Chondrocyte (in vitro differentiated cells): ENCODE measurements at places on chromosomes 16 and 17.

DNA sequence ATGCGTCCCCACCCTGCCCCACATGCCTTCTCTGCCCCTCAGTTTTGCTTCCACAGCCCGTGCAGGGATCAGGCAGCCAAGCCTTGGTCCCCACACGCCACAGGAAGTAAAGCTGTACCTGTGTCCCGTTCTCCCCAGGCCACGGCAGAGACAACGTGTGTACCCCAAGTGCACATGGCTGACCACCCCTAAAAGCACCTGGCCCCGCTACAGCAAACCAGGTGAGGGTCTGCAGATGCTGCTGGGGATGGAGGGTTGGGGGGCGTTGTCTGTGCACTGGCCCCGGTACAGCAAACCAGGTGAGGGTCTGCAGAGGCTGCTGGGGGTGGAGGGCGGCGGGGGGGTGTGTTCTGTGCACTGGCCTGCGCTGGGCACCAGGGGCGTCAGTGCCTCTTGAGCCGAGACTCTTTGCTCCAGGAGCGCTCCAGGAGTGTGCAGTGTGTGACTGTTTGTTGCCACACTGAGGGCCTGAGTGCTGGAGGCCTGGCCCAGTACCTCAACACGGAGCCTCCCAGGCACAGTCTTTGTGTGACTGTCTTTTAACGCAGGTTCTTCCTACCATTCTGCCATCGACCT is 18.8 kb downstream of the TCF25 start:
- no peak for DNase-seq

GRCh38 chr17:68089881-68090280 is 54.3 kb downstream of the KPNA2 start:
- DNase-seq = no peak

- DNase-seq = peak; percentile 57
Observed at GRCh38 chr17:79761894-79762589, 15.9 kb upstream of the CBX2 start.

DNA sequence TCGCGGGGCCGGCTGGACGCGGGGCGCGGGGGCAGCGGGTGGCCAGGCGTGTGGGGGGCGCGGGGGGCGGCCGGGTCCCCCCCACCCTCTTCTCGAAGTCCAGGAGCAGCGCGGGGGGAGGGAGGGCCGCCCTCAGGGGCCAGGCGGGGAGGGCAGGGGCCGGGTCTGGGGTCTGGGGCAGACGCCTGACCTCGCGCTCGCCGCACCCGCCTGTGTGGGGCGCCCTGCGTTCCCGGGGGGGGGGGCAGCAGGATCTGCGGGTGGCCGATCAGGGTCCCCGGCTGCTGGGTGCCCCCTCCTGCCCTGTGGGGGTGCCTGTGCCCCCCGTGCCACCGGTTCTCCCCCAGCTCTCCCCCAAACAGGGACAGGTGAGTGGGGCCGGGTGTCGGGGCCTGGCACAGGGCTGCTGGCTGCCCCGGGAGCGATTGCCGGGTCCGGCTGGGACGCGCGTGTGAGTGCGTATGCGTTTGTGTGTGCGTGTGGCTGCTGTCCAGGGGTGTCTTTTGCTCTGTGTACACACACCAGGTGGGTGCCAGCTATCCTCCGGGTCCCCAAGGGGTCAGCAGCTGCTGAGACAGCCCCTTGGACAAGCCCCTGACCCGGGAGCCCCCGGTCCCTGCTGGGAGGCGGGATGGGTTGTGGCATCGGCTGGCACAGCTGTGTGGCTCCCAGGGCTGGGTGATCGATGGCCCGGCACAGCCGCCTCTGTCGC is 663 bp downstream of the PRR35 start:
- DNase-seq = no peak

DNA sequence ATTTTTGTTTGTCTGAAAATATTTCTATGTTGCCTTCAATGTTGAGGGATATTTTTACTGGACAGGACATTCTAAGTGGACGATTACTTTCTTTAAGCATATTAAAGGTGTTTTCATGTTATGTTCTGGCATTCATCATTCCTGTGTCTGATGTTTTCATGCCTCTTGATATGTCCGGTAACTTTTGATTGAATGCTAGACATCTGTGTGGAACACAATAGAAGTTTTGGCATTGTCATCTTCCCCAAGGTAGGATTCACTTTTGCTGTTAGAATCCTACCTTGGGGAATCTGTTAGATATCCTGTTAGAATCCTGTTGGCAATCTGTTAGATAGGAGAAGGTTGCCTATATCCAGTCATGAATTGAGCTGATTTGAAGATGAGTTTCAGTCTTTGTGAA is 28.9 kb downstream of the CACNG5 start:
- DNase-seq = no peak

- no peak for DNase-seq
Observed at GRCh38 chr17:82134101-82134500, 36.1 kb upstream of the FASN start.

DNA sequence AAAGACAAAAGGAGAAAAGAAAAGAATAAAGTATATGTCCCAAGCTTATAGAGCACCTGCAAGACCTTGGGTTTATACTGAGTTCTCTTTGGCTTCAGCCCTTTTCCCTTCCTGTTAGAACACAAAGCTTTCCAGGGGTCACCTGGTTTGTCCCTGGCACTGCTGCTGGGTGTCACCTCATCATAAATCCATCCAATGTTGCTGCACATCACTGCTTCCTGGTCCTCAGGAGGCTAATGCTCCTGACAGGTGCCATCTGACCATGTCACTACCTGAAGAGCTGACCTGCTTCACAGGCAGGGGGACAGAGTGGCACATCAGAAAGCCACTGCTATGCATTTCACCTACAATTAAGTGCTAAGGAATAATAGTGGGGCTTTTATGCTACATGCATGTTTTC is 164.6 kb upstream of the ELAC2 start:
- no peak for DNase-seq

- DNase-seq = peak; percentile 76
Observed at GRCh38 chr17:6069539-6070429, at the start of gene WSCD1. Gene WSCD1 (plus strand): TSS chr17:6070379. CDS start chr17:6080659, 10,280 bp downstream.

GRCh38 chr17:81394377-81394920 is 808 bp upstream of the BAHCC1 start:
- DNase-seq = no peak

DNA sequence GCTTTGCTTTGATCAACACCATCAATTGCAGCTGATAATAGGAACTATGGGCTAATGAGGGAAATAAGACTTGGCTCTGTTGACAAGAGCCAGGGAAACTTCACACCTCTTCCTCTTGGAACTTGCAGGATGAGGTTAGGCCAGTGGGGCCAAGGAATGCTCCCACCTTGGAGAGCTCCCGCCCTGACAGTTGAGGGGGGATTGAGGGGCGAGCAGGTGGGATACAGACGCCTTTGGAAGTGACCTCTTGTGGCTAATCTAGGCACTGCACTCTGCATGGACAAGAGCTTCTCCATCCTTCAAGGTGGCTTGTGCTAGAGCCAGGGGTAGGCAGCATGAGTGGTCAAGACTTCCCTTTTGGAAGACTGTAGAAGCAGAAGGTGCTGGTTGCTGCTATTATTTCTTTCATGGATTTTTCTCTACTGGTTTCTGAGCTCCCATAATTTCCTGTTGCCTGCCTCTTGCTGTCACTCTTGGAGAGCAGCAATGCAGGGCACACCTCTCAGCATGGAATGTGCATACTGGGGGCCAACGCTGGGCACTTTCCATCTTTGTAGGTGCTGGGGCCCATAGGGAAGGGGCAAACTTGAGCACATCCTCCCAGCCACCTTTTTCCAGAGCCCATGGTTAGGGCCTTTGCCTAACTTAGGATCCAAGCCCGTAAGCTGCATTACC is 2.3 kb upstream of the PHF12 start:
- no peak for DNase-seq

DNA sequence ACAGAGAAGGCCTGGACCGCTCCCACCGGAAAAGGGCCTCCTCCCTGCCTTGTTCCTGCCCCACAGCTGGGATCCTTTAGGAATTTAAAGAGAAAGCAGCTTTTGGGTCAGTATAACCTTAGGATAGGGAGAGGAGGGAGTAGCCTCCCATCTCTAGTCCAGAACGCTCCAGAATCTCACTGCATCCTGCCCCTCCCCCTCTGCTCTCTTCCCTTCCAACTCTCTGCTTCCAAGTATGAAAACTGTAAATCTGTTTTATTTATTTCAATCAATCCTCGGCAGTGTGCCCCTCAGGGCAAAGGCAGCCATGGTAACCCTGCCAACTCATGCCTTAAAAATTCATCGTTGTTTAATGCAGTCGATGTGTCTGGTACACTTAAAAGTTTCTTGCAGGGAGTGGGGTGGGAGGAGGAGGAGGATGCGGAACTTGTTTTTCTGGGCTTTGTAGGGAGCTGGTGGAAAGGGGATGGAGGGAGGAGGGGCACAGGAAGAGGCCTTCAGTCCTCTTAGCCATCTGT is 21.2 kb upstream of the MTSS2 start:
- no peak for DNase-seq

DNA sequence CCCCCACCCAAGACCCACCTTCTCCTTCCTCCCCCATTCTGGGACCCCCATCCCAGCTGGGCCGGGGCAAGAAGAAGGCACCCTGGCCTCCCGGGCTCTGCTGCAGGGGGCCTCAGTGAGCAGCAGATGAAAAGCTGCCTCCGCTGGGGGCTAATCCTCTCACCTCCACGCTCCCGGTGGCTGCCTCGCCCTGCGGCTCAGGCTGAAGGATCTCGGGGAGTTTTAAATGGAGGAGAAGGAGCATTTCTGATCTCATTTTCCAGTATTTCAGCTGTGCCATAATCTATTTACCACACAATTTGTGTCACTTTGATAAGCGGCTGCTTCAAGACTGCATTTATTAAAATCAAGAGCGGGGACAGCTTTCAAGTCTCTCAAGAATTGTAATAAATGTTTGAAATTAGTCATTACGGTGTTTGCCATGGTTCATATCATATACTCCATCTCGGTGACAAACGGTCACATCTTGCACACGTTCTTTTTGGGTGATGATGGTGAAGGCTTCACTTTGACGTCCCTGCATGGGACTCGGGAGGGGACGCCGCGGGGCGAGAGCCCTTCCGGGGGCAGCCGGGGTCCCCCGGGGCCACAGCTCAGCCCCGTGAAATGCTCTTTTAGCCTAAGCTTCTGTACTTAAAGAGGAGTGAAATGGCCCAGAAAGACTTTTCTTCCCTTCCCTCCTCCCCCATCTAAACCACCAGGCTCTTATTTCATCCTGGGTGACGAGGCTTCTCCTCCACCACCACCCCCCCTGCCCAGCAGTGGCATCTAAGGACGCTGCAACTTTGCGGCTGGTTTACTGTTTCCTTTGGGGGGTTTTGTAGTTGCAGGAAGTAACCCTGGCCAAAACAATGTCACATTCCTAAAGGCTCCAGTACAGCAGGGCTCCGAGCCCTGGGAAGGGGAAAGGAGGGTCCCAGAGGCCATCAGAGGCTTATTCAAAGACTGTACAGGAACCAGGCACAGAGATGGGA is 313.1 kb upstream of the TNRC6C start:
- DNase-seq = peak; percentile 29

- no peak for DNase-seq
Observed at GRCh38 chr16:74954763-74955162, 30.2 kb downstream of the WDR59 start.

GRCh38 chr16:88415713-88416323 is 33.1 kb downstream of the ZNF469 start:
- DNase-seq = no peak

DNA sequence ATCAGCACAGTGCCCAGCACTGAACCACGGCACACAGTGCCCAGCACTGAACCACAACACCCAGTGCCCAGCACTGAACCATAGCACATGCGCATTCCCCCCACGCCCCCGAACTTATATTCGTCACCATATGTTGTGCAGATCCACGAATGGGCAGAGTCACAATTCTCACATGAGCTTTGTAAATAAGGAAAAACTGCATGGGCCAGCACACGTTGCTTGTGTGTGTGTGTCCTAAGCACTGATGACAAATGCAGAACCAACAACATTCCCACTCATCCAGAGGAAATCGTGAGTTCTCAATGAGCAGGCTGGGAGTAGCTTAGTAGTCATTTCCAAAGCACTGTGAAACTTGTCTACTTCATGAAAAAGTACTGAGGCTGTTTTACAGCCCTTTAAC is 70.0 kb downstream of the ADCY9 start:
- DNase-seq = no peak

DNA sequence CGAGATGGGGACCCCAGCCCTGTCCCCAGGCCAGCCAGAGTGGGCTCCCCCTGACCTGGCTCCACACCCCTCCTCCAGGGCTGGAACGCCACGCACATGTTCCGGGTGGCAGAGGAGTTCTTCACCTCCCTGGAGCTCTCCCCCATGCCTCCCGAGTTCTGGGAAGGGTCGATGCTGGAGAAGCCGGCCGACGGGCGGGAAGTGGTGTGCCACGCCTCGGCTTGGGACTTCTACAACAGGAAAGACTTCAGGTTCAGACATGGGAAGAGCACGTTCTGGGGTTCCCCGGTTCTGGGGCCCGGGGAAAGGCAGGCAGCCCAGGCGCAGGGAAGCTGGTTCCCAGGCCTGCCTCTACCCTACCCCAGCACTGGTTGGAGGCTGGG is 4.6 kb downstream of the ACE start:
- DNase-seq = no peak

- no peak for DNase-seq
Observed at GRCh38 chr16:21326459-21326858, 48.4 kb upstream of the CRYM start.

DNA sequence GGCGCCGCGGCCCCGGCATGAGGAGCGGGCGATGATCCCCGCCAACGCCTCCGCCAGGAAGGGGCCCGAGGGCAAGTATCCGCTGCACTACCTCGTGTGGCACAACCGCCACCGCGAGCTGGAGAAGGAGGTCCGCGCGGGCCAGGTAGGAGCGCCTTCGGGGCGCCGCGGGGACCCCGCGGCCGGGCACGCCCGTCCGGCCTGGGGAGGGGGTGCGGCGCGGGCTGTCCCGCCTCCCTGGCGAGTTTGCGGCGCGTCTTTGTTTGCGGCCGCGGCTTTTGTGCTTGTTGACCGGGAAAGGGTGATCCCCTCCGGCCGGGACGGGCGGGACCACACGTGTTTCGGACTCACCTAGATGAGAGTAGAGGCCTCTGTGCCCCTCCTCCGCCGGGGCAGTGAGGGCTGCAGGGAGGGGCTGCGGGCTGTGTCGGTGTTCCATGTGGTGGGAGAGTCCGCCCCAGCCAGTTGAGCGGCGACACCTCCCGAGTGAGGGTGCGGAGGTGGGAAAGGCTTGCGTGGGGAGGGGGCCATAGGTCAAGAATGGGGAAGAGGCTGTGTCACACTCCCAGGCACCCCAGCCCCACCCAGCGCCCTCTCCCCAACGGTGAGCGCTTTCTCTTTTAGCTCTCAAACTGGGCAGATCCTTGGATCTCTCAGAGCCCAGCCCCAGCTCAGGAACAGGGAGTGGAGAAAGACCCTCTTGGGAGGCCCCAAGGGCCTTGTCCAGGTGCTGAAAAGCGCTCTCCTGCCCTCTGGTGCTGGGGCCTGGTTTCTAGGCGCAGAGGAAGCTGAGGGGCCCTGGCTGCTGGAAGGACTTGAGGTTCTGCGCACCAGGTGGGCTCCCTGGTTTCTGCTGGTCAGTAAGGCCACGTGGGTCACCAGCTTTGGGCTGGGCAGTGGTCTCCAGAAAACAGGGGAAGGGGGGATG is 923 bp downstream of the ANKRD13B start:
- DNase-seq = peak; percentile 81

- no peak for DNase-seq
Observed at GRCh38 chr17:5201011-5201410, 9.3 kb upstream of the ZNF594 start.

- no peak for DNase-seq
Observed at GRCh38 chr17:82474223-82475010, 15.9 kb downstream of the NARF start.

GRCh38 chr17:68295086-68295485 is 3.8 kb downstream of the ARSG start:
- no peak for DNase-seq
